ENCODE measurements at places on chromosomes 16 and 17.
A peak's percentile ranks its signal among the peaks of the same experiment; 100 is the strongest.

DNA sequence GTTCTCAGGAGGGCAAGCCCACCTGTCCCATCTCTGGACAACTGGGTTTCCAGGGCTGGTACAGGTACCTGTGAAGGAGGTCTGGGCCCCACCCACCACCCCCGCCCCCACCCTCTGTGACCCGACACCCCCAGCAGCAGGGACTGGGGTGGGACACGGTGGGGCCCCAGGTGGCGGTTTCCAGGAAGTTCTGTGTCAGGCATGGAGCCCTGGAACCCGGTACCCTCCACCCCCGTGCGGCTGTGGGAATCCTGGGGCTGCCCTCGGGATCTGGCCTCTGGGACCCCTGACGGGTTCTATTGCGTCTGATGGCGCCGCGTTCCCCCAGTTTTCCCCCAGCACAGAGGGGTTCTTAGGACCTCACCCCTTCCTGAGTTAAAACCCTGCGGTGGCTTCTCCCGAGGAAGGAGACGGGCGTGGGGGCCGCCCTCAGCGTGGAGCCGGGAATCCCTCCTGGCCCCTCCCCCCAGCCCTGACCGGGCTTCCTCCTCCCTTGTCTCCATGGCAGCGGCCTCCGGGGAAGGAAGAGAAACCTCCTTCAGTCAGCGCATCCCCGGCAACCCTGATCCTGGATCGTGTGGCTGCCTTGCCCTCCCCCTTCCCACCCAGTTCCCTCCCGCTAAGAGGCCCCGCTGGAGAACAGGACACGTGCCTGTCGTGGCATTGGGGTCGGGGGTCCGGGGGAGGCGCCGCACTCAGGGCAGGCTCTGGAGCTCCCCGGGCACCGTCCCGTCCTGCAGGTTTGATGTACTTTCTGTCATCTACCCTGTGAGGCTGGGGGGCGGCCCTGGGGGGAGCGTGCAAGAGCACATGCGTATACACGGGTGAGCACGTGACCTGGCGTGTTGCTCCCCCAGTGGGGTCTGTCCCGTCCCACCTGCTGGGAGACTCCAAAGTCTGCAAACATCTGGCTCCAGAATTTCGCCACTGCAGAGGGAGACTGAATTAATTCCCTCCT, 30.3 kb downstream of the CACNA1H start:
- no peak for DNase-seq

GRCh38 chr17:35766903-35767510, 6.3 kb downstream of the C17orf50 start:
- DNase-seq = peak; percentile 11

DNA sequence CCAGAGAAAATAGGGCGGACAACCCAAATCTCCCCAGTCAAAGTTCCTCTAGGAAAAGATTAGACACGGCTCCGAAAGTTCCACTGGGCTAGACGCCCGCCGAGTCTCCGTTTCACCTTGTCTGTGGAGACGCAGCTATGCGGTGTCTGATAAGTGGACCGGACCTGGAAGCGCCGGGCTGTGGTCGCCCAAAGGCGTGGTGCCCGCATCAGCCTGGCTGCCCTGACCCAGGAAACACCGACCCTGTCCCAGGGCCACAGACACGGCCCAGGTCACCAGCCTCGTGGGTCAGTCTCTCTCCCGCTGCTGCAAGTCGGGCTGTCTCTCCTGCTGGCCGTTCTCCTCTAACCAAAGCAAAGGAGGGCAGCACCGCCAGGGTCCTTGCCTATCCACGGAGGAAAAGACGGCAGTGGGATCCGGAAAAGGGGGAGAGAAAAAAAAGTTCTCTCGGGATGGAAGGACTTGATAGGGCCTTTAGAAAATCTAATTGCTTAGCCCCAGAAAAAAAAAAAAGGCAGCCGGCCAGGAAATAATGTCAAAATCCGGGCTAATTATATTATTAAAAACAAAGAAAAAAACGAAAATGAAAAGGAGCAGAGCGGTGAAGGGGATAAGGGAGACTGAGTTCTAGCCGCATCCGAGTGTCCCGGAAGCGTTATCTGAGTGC, 13.9 kb upstream of the FOXF1 start:
- no peak for DNase-seq

DNA sequence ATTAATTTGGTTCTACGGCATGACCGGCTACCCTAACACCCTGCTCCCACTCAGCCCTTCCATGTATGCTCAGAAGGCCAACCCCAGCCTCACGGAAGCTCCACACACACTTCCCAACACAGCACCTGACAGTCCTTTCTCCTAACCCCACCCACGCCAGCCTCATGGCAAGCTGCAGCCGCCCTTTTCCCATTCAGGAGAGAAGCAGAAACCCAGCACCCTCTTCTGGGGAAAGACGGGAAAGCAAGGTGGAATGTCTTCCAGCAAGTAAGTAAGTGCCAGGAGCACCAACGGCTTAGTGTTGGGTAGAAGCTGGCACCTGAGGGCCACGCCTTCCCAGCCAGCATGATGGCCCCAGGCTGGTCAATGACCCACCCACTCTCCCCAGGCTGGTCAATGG, 32.1 kb downstream of the ABR start:
- no peak for DNase-seq

DNA sequence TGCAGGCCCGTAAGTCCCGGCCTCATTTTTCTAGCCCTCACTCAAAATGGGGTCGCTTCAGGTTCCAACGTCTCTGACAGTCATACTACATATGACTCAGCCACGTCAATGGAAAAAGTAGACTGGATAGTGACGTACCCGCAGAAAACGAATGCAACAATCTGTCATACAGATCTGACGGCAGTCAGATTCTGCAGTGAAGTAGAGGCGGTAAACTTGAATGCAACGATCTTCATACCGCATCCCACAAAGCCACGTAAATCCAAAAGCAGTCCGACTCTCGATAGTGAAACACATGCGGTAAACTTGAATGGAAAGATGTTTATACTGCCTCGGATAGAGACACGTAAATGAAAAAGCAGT, 38.4 kb upstream of the ARL4D start:
- peak; percentile 68 for DNase-seq

- no peak for DNase-seq
Measured at GRCh38 chr17:7846063-7846735, 8.7 kb upstream of the TMEM88 start.

Measured in MV-4-11 (cell line).